ENCODE measurements at places on chromosomes 12 and 14. TPM values are rescaled to one million over a fixed set of nuclear protein-coding genes. Genes with fewer than 3 reads are reported as not detected.

Gene OTUB2
- total RNA-seq = 0.93 TPM

Gene NKX2-1
- not detected for total RNA-seq

Gene FAM181A
- total RNA-seq = not detected

Gene CATSPERB
- not detected for total RNA-seq

Gene CLEC2A
- not detected for total RNA-seq

Gene OR6J1
- not detected for total RNA-seq

Measured in thoracic aorta endothelial cell (primary cell).